Fibroblast of the conjunctiva (primary cell): ENCODE measurements at places on chromosomes 3 and 15.

DNA sequence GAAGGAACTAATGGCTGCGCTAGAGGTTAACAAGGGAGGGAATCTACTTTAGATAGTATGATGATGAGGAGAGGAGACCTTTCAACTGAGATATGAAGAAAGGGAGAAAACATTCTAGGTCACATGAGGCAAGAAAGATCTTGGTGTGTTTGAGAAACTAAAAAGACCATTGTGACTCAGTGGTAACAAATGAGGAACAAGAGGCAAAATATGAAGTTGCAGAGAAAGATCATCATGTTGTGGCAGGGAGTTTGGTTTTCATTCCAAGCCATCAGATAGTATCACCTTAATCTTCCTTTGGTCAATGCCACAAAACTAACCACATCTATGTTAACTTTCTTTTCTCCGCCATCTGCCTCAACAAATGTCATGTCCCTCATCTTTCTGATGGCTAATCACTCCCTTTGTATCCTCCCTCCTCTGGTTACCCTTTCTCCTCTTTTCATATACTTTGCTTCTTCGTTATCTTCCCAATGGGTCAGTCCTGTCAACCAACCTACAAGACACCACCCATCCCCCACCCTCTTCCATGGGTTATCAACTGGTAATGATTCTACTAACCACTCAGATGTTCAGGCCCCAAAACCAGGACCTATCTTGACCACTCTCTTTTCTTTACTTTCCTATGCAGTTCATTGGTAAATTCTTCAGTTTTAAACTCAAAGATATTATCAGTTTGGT, 2.4 kb upstream of the PDCD6IP start:
- no peak for DNase-seq

- DNase-seq = no peak
These were observed 25.4 kb downstream of the GOLGB1 start for GRCh38 chr3:121724130-121724529.

DNA sequence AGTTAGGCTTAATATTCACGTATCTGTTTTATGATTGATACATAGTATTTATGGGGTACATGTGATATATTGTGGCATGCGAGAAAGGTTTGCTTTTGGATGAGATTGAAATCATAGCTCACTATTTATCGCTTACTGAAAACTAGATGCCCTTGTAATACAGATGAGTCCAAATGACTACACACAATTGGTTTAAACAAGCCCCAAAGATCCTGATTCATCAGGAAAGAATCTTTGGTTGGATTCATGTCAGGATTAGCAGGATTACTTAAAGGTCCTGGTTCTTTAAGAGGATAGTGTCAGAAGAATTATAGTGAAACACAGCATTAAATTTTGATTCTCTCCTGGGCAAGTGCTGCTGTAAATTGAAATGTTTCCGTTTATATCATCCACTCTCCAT, 18.6 kb upstream of the AADAC start:
- peak; percentile 36 for DNase-seq

DNA sequence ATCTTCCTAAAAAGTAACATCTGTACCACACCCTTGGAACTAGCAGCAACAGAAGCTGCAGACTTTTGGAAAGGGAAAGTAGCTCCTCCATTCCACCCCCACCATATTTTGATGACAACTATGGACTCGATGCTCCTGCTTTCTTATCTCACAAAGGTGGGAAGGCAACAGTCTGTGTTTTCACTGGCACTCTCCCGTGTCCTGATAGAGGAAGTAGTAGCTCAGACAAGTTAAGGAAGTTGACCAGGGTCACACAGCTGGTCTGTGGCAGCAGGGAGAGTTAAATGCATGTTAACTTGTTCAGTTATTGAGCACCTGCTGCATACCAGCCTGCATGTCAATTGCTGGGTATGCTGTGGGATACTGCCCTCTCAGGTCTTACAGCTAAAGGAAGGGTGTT, 33.1 kb downstream of the BHLHE40 start:
- DNase-seq = no peak

DNA sequence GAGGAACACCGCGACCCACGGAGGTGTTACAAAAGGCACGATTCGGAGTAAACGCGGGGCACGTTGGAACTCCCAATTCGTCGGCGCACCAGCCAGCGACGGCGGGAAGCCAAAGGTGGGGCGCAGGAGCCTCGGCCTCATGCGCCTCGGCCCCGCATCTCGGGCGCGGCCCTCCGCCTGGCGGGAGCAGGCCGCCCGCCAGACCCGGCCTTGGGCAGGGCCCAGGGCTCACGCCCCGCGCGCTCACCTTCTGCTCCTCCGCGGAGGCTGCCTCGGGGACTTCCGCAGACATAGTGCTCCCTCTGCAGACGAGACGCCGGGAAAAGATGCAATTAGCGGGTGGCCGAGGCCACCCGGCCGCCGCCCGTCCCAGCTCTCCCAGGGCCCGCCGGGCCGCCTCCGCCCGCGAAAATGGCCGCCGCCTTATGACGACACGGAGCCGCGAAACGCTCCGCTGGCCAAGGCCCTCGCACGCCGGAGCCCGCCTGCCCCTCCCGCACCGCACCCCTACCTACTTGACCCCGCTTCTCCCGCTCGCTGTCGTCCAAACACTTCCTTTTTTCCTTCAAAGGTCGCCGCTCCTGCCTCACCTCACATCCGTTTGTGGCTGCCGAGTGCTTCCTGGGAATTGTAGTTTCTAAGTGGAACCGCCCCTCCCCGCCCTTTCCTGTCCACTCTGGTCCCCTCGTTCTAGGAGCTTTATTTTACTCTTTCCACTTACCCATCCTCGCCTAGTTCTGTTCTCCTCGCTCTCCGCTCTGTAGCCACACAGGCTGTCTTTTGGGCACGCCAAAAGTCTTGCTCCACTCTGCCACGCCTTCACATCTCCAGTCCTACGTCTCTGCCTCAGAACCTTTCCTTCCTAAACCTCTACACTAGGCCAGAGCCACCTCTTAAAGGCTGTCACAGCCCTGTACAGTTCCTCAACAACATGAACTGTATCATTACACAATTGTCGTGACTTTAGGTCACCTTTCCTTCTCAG, at the start of gene ARPP19:
Gene ARPP19, minus strand, starts transcription at position 430 of the 985 bp plus-strand sequence. Its CDS starts 138 bp downstream, at position 292.
- DNase-seq = peak; percentile 84

GRCh38 chr15:85396554-85396953, 16.2 kb downstream of the AKAP13 start:
- no peak for DNase-seq

- DNase-seq = no peak
These were observed 56.8 kb downstream of the ITGA11 start for GRCh38 chr15:68375191-68375631.

GRCh38 chr15:100720406-100720967, 118.1 kb downstream of the ASB7 start:
- DNase-seq = no peak

GRCh38 chr3:14435175-14436014, 33.0 kb downstream of the SLC6A6 start:
- DNase-seq = no peak

- DNase-seq = no peak
These were observed 250.0 kb downstream of the PLOD2 start for GRCh38 chr3:145911016-145911415.

- DNase-seq = no peak
These were observed 51.0 kb upstream of the TJP1 start for GRCh38 chr15:29873264-29873663.

GRCh38 chr3:11019116-11019819, 26.7 kb downstream of the SLC6A1 start:
- DNase-seq = no peak

DNA sequence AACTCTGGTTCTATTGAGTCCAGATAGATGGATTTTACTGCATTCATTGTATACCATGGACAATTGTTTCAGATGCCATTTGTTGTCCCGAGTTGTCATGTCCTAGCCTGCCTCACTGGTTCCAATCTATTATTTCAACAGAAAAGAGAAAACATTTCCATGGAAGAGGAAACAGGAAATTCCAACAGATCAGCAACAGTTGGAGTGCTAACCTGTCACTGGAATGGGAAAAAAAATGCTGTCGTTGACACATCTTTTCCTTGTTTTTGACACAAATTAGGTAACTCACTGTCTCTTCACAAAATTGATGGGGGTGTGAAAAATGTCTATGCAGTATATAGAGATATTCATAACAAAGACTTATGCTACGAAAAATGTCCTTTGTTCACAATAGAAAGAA, 432.0 kb upstream of the TBL1XR1 start:
- no peak for DNase-seq

DNA sequence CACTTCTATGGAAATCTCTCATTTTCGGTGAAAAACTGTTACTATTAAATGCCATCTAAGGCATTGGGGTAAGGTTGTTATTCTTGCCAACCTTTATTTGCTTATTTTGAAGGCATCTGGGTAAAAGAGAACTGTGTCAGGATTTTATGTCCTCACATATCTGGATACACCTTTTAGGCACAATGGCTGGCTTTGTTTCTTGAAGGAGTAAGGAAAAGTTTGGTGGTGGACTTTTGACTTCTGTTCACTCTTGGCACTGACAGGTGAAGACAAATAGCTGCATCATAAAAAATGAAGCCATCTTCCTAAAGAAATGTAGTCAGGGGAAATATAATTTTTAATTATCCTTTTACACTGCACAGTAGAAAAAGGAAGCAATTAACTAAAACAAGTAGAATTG, 310.0 kb downstream of the CNTN3 start:
- no peak for DNase-seq

GRCh38 chr15:63023351-63023945, 19.1 kb upstream of the TPM1 start:
- no peak for DNase-seq

DNA sequence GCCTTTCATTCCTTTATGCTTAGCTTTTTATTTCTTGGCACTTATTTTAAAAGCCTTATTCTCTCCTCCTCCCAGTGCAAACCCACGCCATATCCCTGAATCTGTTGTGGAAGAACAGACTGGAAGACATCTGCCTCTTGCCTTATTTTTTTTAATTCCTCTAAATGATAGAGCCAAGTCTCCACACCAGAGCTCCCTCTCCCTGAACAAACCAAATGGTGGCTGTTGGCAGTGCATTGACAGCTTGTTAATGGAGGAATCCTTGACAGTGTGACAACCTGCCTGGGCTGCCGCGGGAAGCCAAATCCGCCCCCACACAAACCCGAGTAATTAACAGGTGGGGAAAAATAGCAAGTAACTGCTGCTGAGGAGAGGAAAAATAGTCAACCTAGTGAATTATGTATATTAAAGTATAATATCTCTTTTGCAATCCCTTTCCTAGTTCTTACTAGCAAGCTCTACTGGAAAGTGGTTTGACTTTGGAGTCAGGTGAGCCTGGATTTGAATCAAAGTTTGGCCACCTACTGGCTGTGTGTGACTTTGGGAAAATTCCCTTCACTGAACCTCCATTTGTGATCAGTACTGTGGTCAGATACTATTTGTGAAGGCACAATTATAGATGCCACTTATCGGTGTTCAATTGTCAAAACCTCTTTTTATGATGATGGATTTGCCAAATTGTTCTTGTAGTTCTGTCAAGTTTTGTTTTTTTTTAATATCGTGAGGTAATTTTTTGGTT, 589.6 kb downstream of the PDCD6IP start:
- DNase-seq = no peak

GRCh38 chr3:79263423-79263822, 504.4 kb downstream of the ROBO1 start:
- DNase-seq = no peak

DNA sequence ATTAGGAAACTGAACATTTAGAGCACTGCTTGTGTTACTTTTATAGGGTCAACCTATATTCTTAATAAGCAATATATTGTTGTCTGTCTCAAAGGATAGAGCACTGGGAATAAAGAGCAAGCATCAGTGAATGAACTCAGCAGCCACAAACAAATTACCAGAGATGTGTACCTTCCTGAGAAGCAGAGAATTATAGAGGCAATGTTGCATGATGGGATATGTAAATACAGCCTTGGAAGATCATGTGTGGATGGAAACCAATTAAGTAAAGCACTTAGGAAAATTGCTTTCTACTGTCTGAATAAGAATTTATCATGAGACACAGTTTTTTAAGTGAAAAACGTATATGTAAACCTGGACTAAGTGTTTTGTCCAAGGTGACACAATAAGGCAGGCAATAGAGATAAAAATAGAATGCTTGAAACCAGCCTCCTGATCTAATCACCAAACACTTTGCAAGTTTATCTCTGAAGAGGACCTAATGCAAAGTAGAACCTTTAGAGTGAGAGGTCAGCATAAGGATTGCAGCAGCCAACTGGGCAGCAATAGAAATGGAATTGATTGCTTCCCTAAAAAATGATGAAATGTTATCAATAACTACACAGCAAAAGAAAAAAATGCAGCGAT, 848.0 kb downstream of the TUSC7 start:
- no peak for DNase-seq

DNA sequence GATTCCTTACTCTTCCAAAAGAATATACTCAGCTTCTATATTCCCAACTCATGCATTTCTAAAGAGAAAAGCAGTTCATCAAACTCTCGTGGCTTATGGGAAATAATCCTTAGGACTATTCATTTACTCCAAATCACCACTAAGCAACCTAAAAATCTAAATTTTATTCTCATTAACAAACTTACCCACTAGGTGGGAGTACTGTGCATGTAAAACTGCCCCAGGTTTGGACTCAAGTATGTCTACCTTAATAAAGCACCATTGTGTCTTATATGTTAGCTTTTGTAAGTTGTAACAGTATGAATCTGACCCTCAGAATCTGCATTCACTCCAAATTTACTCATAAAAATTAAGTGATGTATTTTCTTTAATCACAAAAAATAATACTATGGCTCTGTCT, 25.3 kb downstream of the RAD18 start:
- DNase-seq = peak; percentile 21

GRCh38 chr3:61594144-61594963, 33.0 kb downstream of the PTPRG start:
- no peak for DNase-seq
